HTR-8/SVneo (cell line): ENCODE measurements at places on chromosomes 2 and 18.

DNA sequence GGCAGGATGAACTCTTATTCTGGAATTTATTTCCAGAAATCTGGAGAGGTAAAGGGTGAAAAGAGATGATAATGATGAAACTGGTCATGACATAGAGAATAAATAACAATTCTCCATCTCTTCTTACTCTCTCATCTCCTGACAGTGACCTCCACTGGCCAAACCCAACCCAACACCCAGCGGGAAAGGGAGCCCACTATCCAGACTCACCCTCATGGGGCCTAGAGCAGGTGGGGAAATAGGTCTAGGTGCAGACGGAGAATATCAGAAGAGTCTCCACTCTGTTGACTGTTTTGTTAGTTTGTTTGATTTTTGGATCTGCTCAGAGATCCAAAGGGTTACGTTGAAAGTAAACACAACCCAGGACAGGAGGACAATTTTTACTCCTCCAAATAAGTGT lies 263.2 kb upstream of the PARD3B start:
- no peak for DNase-seq

DNA sequence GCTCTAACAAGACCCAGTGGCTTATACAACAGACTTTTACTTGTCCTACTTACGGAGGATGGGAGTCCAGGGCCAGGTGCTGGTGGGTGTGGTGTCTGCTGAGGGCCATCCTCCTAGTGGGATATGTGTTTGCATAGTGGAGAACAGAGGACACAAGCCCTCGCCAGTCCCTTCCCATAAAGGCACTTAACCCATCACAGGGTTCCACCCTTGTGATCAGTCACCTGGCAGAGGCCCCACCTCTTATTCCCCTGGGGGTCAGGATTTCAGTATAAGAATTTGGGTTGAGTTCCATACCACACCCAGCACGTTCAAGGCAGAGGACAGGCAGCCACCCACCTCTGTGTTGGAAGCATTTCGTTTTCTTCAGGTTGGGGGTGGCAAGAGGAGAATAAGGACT lies 259.0 kb downstream of the AGAP1 start:
- no peak for DNase-seq

DNA sequence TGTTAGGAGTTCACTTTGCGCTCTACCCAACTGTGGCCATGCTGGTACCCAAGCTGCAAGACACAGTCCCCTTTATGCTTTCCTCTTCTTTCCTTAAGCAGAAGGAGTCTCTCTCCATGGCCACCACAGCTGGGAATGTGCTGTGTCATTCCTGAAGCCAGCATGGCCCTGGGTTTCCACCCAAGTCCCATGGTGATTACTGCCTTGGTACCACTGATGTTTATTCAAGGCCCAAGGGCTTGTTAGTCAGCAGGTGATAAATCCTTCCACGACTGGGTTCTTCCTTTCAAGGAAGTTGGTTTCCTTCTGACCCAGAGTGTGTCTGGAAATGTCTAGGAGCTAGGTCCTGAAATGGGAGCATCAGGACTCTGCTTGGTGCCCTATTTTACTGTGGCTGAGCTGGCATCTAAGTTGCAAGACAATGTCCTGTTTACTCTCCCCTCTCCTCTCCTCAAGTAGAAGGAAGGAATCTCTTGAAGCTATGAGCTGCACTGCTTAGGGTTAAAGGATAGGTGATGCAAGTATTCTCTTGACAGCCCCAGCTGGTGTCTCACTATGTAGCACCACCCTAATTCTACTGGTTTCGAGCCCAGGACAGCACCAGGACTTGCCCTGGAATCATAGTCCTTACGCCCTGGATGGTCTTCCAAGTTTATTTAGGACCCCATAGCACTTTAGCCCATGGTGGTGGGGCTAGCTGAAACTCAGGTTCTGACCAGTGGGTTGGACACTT lies 18.7 kb upstream of the NUP35 start:
- no peak for DNase-seq

DNA sequence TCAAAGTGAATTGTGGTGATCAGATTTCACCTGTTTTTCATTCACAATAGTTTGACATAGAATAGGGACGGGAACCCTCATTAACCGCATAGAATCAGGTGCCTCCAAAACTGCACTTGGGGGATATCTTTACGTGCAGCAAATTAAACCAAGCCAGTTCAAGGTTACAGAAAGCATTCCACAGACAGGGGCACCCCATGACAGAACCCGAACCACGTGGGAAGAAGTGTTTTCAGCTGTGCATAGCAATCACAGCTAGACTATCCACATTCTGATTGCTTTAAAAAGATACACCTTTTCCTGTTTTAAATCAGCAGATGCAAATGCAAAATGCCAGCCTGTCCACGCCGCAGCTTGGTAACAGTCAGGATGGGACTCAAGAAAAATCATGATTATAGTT lies 205.8 kb downstream of the ANAPC1 start:
- no peak for DNase-seq

- no peak for DNase-seq
Measured at GRCh38 chr2:26035090-26035743, 1.3 kb downstream of the RAB10 start.

- DNase-seq, result no peak
Measured at GRCh38 chr2:228819701-228820100, 451.4 kb downstream of the PID1 start.

DNA sequence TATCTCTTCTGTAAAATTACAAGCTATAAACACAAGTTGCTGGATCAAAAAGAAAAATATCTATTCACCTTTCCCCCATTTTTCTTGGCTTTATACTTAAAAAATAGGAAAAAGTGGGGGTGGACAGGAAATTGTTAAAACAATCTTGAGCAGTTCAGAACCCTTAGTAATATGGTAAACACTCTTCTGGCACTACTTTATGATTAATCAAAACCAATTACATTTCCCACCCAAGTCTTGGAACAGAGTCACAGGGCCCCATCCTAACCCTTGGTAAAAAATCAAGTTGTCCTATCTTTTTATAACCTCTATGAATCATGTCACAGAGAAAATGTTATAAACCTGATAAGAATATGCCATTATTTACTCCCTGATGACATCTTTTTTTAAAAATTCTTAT lies 328.2 kb upstream of the LYPD1 start:
- no peak for DNase-seq

DNA sequence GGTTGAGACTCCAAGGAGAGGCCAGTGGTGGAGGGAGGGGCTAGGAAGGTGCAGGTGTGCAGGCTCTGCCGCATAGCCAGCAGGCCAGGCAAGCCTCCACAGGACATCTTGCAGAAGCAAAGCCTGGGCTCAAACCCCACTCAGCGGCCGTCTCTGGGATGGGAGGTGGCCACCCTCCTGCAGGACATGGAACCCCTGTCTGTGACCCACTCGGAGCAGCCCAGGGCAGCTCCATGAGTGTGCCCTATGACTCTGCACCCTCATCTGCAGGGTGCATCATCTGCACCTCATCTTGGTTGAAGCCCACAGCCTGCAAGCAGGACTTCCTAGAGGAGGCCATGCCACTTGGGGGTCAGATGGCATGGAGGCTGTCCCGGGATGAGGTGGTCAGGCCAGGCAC lies 46.3 kb downstream of the GPC1 start:
- no peak for DNase-seq

- DNase-seq, result peak; percentile 56
Measured at GRCh38 chr2:237122214-237122666, 36.6 kb downstream of the COPS8 start.

GRCh38 chr2:174807931-174808330 lies 43.7 kb upstream of the CHRNA1 start:
- DNase-seq, result no peak

GRCh38 chr2:212528106-212528856 lies 10.3 kb downstream of the ERBB4 start:
- no peak for DNase-seq

GRCh38 chr18:48921305-48922225 lies 29.2 kb downstream of the SMAD7 start:
- no peak for DNase-seq

- DNase-seq, result no peak
Measured at GRCh38 chr2:144241801-144242200, 278.1 kb downstream of the ZEB2 start.

DNA sequence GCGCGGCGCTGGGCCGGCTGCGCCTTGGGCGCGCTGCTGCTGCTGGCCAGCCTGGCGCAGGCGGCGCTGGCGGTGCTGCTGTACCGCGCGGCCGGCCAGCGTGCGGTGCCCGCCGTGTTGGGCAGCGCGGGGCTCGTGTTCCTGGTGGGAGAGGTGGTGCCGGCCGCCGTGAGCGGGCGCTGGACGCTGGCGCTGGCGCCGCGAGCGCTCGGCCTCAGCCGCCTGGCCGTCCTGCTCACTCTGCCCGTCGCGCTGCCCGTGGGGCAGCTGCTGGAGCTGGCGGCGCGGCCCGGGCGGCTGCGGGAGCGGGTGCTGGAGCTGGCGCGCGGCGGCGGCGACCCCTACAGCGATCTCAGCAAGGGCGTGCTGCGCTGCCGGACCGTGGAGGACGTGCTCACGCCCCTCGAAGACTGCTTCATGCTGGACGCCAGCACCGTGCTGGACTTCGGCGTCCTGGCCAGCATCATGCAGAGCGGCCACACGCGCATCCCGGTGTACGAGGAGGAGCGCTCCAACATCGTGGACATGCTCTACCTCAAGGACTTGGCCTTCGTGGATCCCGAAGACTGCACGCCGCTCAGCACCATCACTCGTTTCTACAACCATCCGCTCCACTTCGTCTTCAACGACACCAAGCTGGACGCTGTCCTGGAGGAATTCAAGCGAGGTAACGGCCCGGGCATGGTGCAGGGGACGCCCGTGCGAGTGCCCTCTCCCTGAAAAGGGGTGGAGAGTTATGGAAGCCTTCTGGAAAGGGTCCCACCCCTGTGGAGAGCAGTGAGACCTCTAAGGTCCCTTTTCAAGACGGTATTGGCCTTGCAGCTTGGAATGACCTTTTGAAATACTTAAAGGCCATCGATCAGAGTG lies 1.0 kb downstream of the CNNM3 start:
- peak; percentile 34 for DNase-seq

- no peak for DNase-seq
Measured at GRCh38 chr2:222293660-222294630, 4.9 kb downstream of the PAX3 start.

DNA sequence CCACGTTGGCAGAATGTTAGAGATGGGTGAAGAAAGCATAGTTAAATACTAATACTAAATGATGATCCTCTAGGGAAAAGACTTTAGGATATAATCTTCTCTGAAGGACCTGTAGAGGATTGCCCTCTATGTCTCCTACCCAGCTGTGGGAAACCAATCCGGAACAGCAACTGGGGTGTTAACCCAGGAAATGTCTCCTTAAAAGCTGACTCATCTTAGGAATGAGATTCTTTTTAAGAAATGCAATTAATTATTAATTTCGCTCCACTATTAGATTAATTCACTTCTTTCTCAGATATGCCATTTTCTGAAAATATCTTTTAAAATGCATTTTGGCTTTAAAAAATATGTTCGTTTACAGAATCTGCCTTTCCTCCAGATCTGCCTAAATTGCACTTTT lies 7.4 kb downstream of the SCN3A start:
- DNase-seq, result no peak
